ENCODE measurements at places on chromosomes 7 and 10.

DNA sequence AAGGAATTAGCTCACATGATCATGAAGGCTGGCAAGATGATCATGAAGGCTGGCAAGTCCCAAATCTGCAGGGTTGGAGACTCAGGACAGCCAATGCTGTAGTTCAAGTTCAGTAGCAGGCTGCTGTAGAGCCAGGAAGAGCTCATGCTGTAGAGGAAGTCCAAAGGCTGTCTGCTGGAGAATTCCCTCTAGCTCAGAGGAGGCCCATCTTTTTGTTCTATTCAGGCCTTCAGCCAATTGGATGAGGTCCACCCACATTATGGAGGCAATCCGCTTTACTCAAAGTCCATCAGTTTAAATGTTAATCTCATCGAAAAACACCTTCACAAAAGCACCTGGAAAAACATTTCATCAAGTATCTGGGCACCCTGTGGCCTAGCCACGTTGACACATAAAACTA lies 24.8 kb upstream of the FAM171A1 start:
- DNase-seq, result no peak

- DNase-seq, result peak; percentile 6
Measured at GRCh38 chr7:83162402-83163256, at the start of gene PCLO. TSS of gene PCLO (minus strand) at chr7:83162884. CDS start at chr7:83162592, 292 bp downstream.

GRCh38 chr7:30907527-30908267 lies 4.0 kb upstream of the AQP1 start:
- no peak for DNase-seq

GRCh38 chr7:149884541-149884940 lies 10.8 kb downstream of the ATP6V0E2 start:
- DNase-seq, result no peak

- DNase-seq, result no peak
Measured at GRCh38 chr7:151416941-151417315, 7.1 kb upstream of the WDR86 start.

DNA sequence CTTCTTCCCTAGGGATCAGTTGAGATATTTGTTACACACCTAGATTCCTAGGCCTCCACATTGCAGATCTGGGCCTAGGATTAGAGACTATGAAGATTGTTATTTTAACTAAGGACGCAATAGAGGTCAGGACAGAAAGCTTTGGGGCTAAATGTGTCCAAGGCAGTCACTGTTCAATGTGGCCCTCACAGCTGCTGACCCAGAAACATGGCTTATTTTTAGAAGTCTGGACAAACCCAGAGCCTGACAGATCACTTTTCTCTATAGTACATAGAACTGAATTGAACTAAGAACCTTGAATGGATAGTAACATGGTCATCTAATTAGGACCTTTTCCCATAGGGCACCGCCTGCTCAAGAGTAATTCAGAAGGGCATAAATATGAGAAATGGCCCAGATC lies 146.6 kb upstream of the AUTS2 start:
- no peak for DNase-seq

DNA sequence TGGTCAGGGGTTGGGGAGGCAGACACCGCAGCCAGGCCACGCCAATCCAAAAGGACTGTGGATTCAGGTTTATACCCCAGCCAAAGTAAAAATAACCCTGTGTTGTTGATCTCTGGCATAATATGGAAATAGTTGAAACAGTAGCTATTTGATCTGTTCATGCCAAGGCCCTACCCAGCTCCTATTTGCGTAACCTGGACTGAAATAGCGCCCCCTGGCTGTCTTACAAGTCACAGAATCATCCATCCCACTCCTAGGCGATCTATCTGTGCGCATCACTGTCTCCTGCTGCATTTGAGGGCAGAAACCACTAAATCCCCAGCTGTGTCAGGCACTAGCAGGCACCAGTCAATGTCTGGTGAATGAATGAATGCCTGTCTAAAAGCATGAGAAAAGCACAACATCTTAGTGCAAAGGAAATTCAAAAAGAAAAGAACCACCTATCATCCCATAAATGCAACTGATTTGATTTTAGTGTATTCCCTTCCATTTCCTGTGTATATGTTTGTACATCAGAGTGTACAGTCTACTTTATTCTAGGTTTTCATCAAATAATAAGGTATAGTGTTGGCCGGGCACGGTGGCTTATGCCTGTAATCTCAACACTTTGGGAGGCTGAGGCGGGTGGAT lies 160.0 kb downstream of the SLIT1 start:
- peak; percentile 28 for DNase-seq

GRCh38 chr10:43134126-43134905 lies 3.9 kb upstream of the CSGALNACT2 start:
- DNase-seq, result no peak

DNA sequence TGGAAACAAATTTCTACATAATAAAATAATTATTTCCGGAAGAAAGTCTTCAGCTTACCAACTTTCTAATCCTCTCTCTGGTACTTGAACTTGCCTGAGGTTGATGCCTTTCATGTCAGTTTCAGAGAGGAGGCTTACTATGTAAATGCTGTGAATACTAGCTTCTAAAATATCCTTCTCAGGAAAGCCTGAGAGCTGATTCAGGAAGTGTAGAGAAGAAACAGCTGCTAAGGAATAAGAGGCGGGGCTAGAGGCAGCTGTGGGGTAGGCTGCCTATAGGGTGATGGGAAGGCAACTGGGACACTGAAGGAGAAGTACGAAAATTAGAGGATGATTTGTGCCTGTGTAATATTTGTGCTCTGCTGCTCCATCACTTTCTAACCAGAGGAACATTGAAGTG lies 69.3 kb downstream of the AVL9 start:
- no peak for DNase-seq

GRCh38 chr10:119365773-119366599 lies 158.6 kb downstream of the GRK5 start:
- DNase-seq, result no peak

Data from T-helper 9 cell (primary cell).